Caki2 (cell line): ENCODE measurements at places on chromosomes 1 and 21.

DNA sequence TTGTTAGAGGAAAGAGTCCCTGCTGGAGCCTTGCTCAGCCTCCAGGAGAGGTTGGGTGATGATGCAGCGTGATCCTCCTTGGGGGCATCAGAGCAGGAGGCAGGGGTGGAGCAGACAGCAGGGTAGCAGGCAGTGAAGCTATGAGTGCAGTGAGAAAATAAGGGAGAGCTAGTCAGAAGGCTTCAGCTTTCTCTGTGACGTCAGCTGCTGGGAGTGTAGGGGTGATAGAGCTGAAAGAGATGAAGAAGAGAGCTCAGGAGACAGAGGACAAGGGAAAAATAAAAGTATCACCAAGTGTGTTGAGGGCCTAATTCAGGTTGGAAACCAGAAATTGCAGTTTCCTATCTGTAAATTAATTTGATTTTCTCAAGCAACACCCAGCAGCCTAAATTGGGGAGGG, 2.2 kb upstream of the ADAM30 start:
- no peak for DNase-seq

- no peak for DNase-seq
Observed at GRCh38 chr1:182641561-182641960, 37.4 kb upstream of the RGS16 start.

DNA sequence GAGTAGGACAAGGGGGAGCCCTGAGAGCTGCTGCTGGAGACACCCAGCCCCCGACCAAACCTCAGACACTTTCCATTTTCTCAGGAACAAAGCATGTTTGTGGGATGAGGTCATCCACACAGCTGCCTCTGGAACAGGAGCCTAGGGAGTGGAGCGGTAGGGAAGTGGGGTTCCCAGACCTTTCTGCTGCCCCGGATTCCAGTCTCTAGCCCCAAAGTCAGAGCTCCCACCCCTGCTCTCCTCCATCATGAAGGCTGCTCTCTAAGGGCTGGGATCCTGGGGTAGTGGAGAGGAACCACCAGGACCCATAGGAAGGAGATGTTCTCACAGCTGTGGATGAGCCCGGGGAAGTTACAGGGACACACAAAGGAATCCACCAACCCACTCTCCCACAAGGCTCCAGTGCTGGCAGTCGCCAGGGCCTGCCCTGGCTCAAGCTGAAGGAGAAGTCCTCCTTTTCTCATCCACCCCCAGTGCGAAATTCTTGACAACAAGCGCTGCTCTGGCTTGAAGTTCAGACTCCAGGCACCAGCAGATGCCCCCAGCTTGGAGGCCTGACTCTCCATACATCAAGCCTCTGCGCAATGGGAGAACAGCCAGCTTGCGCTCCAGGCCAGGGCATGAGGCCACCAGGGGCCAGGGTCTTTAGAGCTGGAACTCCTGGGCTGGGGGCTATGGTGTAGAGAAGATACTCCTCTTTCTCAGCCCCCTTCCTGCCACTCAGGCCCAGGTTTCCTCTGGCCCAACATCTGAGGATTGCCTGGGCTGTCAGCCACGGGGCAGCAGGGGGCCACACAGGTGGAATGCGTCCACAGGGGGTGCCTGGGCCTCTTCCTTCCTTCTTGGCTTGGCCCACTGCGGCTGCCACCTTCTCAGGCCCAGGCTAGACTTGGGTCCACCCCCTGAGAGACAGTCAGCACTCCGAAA, 4.5 kb downstream of the FHL3 start:
- no peak for DNase-seq

GRCh38 chr1:20373286-20373685, 82.6 kb downstream of the VWA5B1 start:
- DNase-seq: no peak

DNA sequence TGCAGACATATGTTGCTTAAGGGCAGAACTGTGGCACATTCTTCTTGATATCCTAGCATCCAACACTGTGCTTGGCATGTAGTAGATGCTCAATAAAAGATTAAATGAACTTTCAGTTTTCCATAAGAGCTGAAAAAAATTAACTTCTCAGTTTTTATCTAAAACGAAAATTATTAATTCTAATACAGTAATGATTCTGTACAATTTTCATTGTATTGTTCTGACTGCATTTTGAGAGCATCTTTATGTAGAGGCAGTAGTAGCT, 46.6 kb downstream of the FGGY start:
- no peak for DNase-seq

GRCh38 chr1:238060061-238060460, 169.3 kb upstream of the ZP4 start:
- no peak for DNase-seq
